Activated naive CD8-positive, alpha-beta T cell treated with anti-CD3 and anti-CD28 coated beads, Interleukin-2, amount 10 ng/mL, durations not matched to agents 7 days and 5 days (primary cell): ENCODE measurements at places on chromosomes 7 and 10. TPM values are rescaled to one million over a fixed set of nuclear protein-coding genes. Genes with fewer than 3 reads are reported as not detected.

DNA sequence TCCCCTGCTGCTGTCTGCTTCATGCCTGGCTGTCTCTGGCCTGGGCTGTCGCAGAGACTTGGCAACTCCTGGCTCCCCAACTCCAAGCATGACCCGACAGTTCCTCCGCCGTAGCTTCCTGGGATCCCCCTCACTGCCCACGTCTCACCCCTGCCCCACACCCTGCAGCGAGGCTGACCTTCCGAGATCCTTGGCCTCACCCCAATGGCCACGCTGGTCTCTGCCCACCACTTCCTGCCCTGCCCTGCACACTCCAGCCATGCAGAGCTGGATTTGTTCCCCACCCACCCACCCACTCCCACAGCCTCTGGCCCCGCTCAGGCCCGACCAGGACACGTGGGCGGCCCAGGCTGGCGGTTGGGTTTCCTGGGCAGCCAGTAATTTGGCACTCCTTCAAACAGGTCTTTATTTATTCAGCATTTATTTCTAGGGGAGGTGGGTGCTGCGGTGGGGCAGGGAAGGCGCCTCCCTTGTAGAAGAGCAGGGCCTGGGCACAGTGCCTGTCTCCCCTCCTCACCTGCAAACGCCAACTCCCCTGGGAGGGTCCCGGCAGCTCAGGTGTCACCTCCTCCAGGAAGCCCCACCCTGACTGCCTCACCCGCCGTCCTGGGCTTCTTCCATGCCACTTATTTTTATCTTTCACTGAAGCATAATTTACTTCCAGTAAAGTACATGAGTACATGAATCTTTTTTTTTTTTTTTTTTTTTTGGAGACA, 25.5 kb downstream of the GTF2IRD1 start:
- H3K4me3 ChIP-seq = no peak overlapping the region
- no peaks in the 10 kb centered on the region for H3K36me3 ChIP-seq
- H3K27me3 ChIP-seq = peaks cover 16% of the 10 kb centered on the region
- no peak for DNase-seq
- H3K4me1 ChIP-seq = no peaks in the 10 kb centered on the region
- no peak overlapping the region for H3K27ac ChIP-seq

The BLNK gene
- total RNA-seq = 0.43 TPM

GRCh38 chr10:48331436-48331835, 25.0 kb downstream of the MAPK8 start:
- H3K4me3 ChIP-seq = no peak overlapping the region
- peaks cover 7% of the 10 kb centered on the region for H3K4me1 ChIP-seq
- no peaks in the 10 kb centered on the region for H3K27me3 ChIP-seq
- no peak overlapping the region for H3K27ac ChIP-seq
- peaks cover 25% of the 10 kb centered on the region for H3K36me3 ChIP-seq
- DNase-seq = no peak

The SLC25A13 gene
- total RNA-seq = 9.1 TPM

The DLX5 gene
- total RNA-seq = not detected

DNA sequence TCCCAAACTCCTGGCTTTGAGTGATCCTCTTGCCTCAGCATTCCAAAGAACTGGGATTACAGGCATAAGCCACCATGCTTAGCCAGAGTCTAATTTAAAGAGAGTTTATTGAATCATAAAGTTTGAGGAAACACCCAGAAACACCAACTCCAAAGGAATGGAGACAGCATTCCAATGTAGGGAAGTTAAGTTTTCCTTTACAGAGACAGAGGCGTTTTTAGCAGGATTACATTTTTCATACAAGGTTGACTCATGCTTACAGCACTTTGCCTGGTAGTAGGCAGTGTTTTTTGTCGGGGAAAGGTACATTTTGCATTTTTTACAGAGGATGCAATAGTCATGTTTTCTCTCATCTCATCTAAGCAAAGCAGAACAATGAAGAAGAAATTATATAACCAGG, 18.9 kb upstream of the OPN4 start:
- H3K4me3 ChIP-seq = no peak overlapping the region
- no peak overlapping the region for H3K27ac ChIP-seq
- H3K27me3 ChIP-seq = peaks cover 57% of the 10 kb centered on the region

The HPS6 gene
- total RNA-seq = 25.8 TPM

DNA sequence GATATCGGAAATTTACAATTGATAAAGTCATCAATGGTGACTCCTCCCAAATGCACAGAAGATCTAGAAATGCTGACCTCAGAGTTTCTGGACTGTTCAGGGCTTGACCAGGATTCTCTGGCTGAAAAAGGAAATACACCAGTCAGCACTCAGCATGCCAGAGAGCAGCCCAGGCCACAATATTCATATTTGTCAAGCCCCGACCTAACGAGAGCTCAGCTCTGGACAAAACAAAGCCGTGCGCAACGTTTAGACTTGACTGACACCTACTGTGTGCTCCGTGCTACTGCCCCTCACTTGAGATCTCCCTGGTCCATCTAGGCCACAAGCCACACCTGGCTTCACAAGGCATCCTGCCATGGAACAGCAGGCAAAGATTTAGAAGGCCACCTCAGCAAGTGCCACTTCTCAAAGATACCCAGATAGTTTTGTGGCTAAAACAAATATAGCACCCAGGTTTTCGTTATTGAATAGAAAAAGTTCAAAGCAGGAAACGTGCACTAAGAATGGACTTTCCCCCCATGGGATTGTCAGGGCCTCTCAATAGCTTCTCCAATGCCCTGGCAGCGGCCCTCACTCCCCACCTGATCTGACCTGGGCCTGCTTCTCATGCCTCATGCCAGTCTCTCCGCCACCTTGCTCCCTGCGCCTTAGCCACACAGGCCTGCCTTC, 218.3 kb downstream of the FAM107B start:
- H3K27me3 ChIP-seq = no peaks in the 10 kb centered on the region
- DNase-seq = no peak
- H3K4me3 ChIP-seq = peak overlapping the region; percentile 49
- peak overlapping the region; percentile 82 for H3K27ac ChIP-seq

The BUB3 gene
- total RNA-seq = 254 TPM

DNA sequence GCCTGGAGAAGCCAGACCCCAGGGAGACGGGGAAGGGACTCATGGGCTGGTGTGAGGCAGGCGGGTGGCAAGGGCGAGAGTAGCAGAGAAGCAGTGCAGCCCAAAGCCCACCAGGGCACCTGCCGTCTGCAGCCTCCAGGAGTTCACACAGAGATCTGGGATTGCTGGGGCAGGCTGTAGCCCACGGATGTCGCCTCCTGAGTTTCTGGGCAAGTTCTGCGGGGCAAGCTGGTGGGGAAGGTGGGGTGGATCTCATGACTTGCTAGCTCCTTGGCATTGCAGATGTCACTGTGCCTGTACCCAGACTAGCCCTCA, 6.0 kb downstream of the ADCK2 start:
- no peak overlapping the region for H3K4me3 ChIP-seq
- peaks cover 24% of the 10 kb centered on the region for H3K36me3 ChIP-seq
- no peak overlapping the region for H3K27ac ChIP-seq
- H3K4me1 ChIP-seq = peaks cover 22% of the 10 kb centered on the region

GRCh38 chr10:80154978-80155695, 22.6 kb downstream of the PLAC9 start:
- no peak overlapping the region for H3K27ac ChIP-seq
- DNase-seq = no peak
- H3K4me1 ChIP-seq = peaks cover 11% of the 10 kb centered on the region
- H3K36me3 ChIP-seq = peaks cover 68% of the 10 kb centered on the region
- H3K27me3 ChIP-seq = no peaks in the 10 kb centered on the region

The MYL7 gene
- not detected for total RNA-seq

DNA sequence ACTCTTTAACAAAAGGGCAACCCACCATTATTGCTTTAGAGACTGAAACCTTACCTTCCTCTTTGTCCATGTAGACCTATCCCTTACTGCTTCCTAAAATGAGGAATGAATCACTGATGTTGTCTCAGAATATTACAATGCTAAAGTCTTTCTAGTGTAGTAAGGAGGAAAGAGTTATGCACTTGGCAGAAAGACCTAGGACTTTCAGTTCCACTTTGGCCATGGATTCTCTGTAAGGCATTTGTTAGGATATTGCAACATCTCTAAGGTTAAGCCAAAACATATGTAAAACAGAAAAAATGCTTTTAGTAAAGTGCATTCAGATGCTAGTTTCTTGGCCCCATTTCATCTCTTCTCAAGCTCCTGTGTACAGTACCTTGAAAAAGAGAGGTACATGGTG, 230.9 kb downstream of the PARD3 start:
- H3K4me3 ChIP-seq = no peak overlapping the region
- no peak for DNase-seq
- H3K27ac ChIP-seq = no peak overlapping the region
- no peaks in the 10 kb centered on the region for H3K36me3 ChIP-seq
- H3K27me3 ChIP-seq = peaks cover 5% of the 10 kb centered on the region

GRCh38 chr10:12667052-12667451, 317.7 kb downstream of the CAMK1D start:
- H3K27me3 ChIP-seq = no peaks in the 10 kb centered on the region
- no peaks in the 10 kb centered on the region for H3K4me1 ChIP-seq
- no peak overlapping the region for H3K4me3 ChIP-seq

- no peaks in the 10 kb centered on the region for H3K4me1 ChIP-seq
- H3K27me3 ChIP-seq = no peaks in the 10 kb centered on the region
- H3K4me3 ChIP-seq = no peak overlapping the region
- no peak for DNase-seq
- H3K36me3 ChIP-seq = no peaks in the 10 kb centered on the region
Observed at GRCh38 chr10:1449021-1449420, 288.3 kb downstream of the ADARB2 start.

The NUTM2D gene
- 4.1 TPM for total RNA-seq

The MRLN gene
- total RNA-seq = not detected

GRCh38 chr10:84012831-84013458, 126.4 kb upstream of the GHITM start:
- H3K4me1 ChIP-seq = peaks cover 2% of the 10 kb centered on the region
- H3K27me3 ChIP-seq = peaks cover 10% of the 10 kb centered on the region
- H3K4me3 ChIP-seq = no peak overlapping the region
- H3K27ac ChIP-seq = no peak overlapping the region

- H3K27ac ChIP-seq = no peak overlapping the region
- no peaks in the 10 kb centered on the region for H3K4me1 ChIP-seq
- DNase-seq = no peak
- no peaks in the 10 kb centered on the region for H3K36me3 ChIP-seq
- H3K4me3 ChIP-seq = no peak overlapping the region
Observed at GRCh38 chr7:69272101-69272500, 326.2 kb upstream of the AUTS2 start.

DNA sequence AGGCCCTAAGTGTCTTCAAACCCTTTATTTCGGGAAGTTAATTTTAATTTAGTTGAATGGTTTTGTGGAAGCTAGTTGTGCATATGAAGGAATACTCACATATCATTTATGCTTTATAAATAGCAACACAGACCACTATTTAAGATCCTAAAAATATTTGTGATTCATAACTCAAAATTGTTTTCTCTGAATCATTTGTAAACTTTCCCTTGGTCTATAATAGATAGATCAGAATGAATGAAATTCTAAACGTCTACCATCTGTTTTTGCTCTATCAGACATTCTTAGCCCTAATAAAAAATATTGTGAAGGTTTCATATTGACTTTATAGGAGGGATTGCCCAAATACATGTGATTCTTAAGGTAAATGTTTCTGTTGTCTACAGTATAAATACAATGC, 43.5 kb downstream of the LOXL4 start:
- H3K4me1 ChIP-seq = peaks cover 3% of the 10 kb centered on the region
- no peaks in the 10 kb centered on the region for H3K27me3 ChIP-seq
- H3K27ac ChIP-seq = no peak overlapping the region
- DNase-seq = no peak
- peaks cover 45% of the 10 kb centered on the region for H3K36me3 ChIP-seq

DNA sequence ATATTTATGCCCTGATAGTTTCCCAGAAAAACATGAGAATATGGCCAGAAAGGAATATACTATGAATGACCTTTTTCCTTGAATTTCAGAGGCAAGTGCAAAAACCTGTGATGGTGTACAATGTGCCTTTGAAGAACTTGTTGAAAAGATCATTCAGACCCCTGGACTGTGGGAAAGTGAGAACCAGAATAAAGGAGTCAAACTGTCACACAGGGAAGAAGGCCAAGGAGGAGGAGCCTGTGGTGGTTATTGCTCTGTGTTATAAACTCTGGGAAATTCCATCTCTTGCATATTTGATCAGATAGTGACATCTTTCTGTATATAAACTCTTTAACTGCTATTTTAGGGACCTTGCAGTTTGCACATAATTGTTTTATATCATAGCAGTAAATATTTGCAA, 33.7 kb downstream of the RAB18 start:
- no peak overlapping the region for H3K27ac ChIP-seq
- H3K27me3 ChIP-seq = no peaks in the 10 kb centered on the region
- DNase-seq = no peak
- H3K4me1 ChIP-seq = peaks cover 7% of the 10 kb centered on the region
- peaks cover 31% of the 10 kb centered on the region for H3K36me3 ChIP-seq

The DEPP1 gene
- 0.23 TPM for total RNA-seq
